Activated naive CD4-positive, alpha-beta T cell treated with Interleukin-2 at 50 U/mL for 16 hours (primary cell): ENCODE measurements at places on chromosomes 7 and 10.

GRCh38 chr7:70406950-70407209 is 725.1 kb upstream of the GALNT17 start:
- DNase-seq, result no peak

DNA sequence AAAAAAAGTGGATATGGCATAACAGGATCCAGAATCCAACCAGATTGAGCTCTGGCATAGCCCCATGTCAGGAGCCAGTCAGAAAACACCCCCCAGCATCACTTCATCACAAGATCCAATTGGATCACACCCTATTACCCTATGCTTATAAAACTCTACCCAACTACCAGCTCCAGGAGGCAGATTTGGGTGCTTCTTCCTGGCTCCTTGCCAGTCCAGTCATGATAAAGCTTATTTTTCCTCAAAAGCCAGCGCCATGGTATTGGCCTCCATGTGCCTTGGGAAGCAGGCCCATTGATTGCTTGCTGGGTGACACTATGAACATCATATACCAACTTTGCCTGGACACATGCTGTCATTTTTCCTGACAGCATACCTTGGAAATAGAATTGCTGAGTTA is 281.4 kb upstream of the MKLN1 start:
- no peak for DNase-seq

- no peak for DNase-seq
Observed at GRCh38 chr7:1898628-1899185, 228.6 kb downstream of the ELFN1 start.

DNA sequence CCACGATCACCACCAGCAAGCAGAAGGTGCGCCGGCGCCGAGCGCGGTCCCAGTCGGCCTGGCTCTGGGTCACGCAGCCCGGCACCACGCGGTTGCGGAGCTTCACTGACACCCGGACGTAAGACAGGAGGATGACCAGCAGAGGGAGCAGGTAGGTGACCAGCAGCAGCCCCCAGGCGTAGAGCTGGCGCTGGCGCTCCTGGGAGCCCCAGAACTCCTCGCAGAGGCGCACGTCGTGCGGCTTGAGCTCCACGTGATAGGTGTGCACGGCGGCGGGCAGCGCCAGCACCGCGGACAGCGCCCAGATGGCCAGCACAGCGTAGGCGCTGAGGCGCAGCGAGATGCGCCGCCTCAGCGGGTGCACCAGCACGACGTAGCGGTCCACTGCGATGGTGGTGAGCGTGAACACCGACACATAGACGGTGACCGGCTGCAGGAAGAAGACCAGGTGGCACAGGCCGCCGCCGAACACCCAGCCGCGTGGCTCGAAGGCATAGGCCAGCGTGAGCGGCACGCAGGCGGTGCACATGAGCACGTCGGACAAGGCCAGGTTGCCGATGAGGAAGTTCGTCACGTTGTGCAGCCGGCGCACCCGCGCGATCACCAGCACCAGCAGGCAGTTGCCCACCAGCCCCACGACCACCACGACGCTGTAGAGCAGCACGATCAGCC is 920 bp downstream of the PRLHR start:
- peak; percentile 22 for DNase-seq

DNA sequence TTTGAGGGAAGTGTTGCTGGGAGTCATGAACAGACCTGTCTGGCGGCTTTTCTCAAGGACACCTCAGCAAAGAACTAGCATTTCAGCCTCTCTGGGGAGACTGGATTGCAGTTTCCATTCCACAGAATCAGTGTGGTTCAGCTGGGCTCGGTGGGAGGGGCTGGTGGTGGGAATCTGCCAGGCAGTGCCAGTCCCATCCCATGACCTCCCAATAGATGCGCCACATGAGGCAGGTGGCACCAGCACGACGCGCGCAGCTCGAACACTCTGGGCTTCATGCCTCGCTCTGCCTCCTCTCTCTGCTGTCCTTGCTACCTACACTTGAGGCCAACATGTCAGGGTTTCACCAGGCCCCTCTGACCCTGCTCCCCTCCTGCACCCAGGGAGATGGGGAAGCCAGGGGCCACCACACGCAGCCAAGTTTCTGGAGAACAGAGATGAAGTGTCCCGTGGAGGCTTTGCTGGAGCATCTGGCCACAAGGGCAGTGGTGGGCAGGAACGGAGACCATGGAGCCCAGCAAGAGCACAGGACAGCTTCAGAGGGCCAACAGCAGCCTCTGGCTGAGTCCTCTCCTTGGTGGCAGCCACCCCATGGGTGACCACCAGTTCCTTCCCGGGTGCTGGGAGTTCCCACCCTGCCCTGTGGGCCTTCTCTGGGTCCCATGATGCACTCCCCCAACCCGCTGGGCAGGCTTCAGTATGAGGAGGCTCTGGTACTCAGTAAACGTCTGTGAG is 2.3 kb downstream of the NACAD start:
- DNase-seq, result no peak

GRCh38 chr7:130595986-130596385 is 72.6 kb downstream of the COPG2 start:
- no peak for DNase-seq

- no peak for DNase-seq
Observed at GRCh38 chr10:14727924-14728323, 46.8 kb downstream of the FAM107B start.

DNA sequence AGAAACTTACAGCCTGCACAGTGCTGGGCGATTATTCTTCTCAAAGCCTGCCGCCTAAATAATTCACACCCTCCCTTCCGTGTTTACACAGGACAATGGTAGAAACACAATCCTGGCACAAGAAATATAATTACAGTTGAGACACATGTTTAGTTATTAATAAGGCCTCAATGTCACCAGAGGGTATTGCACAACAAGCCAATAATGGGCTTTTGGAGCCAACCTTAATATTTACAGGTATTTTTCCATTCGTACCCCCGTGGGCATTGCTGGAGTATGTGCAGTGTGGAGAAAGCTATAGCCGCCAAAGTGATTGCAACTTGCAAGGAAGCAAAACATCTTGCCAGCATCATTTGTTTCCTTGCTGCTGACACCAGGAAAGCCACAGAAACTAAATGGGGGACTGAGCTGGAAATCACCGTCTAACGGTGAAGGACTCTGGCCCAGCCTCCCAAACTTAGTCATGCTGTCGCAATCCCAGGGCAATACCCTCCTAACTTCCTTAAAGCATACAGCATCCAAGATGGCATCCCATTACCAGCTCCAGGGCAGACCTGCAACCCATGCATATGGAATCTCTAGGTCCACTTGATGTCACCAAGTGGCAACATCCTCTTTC is 8.6 kb downstream of the CALN1 start:
- DNase-seq, result no peak

DNA sequence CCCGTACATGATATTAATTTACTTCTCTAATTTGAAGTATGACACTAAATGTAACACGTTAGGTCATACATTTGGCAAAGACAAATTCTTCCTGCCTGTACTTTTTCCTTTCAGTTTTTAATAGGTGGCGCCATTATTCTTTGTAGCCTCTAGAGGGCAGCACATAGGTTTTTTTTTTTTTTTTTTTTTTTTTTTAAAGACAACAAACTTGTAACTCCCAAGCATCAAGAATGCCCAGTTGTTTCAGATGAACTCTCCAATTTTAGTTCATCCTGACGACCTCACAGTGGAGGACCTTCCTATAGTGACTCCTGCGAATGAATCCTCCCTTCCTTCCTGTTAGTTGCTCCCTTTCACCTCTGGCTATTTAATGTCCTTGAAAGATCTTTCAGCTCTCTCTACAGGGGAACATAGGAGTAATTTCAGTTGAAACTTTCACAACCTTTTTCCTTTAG is 139.3 kb upstream of the HDAC9 start:
- no peak for DNase-seq

DNA sequence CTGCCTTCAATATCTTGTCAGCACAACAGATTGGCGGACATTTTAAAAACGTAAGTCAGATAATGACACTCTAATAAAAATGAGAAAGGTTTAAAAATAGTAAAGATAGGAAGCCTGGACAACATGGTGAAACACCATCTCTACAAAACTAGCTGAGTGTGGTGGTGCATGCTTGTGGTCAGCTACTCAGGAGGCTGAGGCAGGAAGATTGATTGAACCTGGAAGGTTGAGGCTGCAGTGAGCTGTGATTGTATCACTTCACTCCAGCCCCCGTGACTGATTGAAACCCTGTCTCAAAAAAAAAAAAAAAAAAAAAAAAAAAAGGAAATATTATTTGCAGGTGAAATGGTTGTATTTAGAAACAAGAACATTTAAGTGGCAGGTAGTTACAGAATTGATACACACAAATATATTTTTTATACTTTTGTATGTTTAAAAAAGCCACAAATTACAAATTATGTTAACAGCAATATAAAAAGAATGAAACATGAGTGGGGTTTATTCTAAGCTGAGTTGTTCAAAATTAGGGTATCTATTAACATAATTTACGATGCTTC is 141.9 kb downstream of the ADK start:
- no peak for DNase-seq

- peak; percentile 31 for DNase-seq
Observed at GRCh38 chr10:97534746-97535367, 36.1 kb downstream of the UBTD1 start.

DNA sequence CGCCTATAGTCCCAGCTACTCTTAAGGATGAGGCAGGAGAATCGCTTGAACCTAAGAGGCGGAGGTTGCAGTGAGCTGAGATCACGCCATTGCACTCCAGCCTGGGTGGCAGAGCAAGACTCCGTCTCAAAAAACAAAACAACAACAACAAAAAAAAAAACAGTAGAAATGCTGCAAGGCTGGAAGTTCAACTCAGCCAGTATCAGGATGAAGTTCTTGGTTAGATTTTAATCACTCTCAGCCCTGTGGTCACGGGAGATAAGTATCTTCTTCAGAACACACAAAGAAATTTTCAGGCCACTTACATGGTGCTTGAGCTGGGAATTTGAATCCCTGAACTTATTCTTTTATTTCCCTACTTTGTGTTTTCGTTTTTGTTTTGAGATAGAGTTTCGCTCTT is 120.4 kb downstream of the MARCHF5 start:
- no peak for DNase-seq

DNA sequence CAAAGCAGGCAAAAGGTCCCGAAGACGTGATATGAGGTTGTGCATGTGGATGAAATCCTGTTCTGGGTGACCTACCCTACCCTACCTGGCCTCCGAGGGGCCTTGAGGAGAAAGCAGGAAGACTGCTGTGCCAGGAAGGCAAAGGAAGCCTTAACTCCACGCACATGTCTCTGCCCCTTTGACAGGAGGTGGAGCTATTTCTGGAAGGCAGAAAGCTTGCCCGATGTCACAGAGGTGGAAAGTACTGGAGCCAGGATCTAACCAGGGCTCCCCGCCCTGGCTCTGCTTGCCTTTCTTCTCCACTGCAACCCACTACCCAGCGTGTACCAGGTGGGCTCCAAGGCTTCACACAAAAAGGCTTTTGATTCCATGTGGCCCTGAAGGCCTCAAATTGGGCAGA is 66.4 kb upstream of the DDC start:
- no peak for DNase-seq

GRCh38 chr7:45918556-45918955 is 2.5 kb downstream of the IGFBP3 start:
- no peak for DNase-seq

- DNase-seq, result no peak
Observed at GRCh38 chr10:30186371-30186875, 127.0 kb upstream of the JCAD start.

DNA sequence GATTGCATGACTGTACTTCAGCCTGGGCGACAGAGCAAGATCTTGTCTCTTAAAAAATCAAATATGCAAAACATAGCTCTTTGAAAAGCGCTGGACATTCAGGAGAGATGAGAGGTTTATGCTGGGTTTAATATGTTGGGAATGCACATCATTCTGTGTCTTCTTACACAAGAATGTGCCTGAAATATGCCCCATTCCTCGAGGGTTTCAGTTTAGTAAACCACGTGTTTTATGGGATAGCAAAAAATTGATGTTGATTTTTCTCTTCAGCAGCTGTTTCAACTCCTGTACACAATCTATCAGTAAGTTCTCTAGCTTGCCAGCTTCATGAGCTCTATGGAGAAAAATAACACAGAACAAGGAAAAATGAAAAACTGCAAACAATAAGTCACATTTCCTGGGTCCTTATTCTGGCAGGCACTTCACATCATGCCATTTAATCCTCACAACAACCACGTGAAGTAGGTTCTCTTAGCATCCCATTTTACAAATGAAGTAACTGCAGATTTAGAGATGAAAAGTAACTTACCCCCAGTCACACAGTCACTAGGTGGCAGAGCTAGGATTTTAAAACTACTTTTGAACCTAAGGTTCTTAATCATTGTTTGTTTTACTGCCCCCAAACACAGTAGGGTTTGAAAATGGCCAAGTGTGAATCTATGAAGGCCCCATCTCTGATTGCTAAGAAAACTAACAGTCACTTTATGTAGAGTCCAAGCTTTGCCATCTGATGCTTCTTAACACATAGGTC is 423.6 kb downstream of the PHTF2 start:
- no peak for DNase-seq

DNA sequence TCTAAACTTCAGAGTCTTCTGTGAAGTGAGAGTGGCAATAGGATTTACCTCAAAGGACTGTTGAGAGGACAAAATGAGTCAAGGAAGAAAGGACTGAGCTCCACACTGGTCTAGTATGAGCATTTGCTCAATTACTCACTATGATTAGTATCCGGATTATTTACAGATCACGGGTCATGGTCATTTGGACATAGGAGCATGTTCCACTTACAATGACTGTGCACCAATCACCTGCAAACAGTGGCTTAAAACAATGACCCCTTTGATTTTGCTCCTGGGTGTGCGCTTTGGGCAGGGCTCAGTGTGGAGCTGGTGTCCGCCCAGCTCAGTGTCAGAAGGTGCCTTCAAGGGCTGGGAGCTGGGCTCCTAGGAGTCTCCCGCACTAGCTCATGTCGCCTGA is 225.4 kb downstream of the TCERG1L start:
- DNase-seq, result no peak

DNA sequence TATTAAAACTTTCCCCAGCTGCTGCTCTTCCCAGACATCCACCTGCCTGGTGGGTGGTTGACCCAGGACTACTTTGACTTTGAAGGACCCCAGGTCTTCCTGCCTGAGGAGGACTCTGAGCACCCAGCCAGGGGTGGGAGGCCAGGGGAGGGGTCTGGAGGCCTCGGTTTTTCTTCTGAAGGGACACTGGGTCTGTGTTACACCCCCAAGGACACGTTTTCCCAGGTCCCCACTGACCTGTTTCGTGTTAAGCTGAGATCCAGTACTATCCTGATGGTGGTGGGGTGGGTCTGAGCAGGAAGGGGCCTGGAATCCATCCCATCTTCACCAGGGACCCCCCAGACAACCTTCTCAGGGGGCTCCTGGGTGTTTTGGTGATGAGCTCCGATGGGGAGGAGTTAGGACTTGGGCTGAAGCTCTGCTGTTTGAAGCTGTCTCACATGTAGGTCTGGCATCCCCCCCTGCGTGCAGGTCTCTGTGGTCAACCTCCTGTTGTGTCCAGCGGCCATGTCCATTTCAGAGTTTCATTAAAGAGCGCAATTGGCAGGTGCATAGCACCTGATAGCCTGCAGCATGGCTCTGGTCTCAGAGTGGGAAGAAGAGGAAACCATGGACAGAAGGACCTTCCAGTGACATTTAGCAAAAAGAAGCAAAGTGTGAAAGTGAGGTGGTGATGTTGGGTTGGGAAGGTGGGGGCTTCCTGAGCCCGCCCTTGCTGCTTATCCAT is 3.5 kb downstream of the JAKMIP3 start:
- no peak for DNase-seq
